Mesenchymal stem cell (in vitro differentiated cells and primary cell): ENCODE measurements at places on chromosomes 6 and 20.

- H3K36me3 ChIP-seq = no peaks in the 10 kb centered on the region
- peaks cover 4% of the 10 kb centered on the region for H3K4me1 ChIP-seq
- no peak overlapping the region for H3K4me3 ChIP-seq
- peak overlapping the region; percentile 97 for H3K27ac ChIP-seq
- H3K27me3 ChIP-seq = no peaks in the 10 kb centered on the region
These were observed 310.7 kb downstream of the EYA4 start for GRCh38 chr6:133551847-133552341.

GRCh38 chr20:14264869-14265268 lies 72.5 kb downstream of the FLRT3 start:
- no peak overlapping the region for H3K4me3 ChIP-seq
- H3K36me3 ChIP-seq = no peaks in the 10 kb centered on the region
- H3K27me3 ChIP-seq = no peaks in the 10 kb centered on the region
- no peaks in the 10 kb centered on the region for H3K4me1 ChIP-seq
- peak; percentile 6 for DNase-seq

GRCh38 chr6:33820243-33820642 lies 16.4 kb upstream of the MLN start:
- no peaks in the 10 kb centered on the region for H3K4me1 ChIP-seq
- DNase-seq = no peak
- no peak overlapping the region for H3K4me3 ChIP-seq
- no peak overlapping the region for H3K27ac ChIP-seq
- peaks cover 38% of the 10 kb centered on the region for H3K27me3 ChIP-seq

DNA sequence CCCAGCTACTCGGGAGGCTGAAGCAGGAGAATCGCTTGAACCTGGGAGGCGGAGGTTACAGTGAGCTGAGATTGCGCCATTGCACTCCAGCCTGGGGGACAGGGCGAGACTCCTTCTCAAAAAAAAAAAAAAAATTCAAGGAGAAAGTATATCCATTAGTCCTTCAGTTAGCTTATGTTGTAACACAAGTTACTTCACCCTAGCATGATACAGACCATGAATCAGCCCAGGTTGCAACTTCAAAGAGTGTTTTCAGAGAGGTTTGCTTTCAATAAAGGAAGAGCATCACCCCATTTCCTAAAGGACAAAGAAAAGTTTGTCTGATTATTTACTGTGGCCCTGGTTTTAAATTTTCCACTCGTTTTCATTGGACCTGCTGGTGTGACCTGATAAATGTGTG lies 73.0 kb downstream of the SERAC1 start:
- H3K36me3 ChIP-seq = peaks cover 95% of the 10 kb centered on the region
- no peak overlapping the region for H3K27ac ChIP-seq
- no peaks in the 10 kb centered on the region for H3K27me3 ChIP-seq
- no peak overlapping the region for H3K4me3 ChIP-seq
- no peak for DNase-seq
- peaks cover 3% of the 10 kb centered on the region for H3K4me1 ChIP-seq

DNA sequence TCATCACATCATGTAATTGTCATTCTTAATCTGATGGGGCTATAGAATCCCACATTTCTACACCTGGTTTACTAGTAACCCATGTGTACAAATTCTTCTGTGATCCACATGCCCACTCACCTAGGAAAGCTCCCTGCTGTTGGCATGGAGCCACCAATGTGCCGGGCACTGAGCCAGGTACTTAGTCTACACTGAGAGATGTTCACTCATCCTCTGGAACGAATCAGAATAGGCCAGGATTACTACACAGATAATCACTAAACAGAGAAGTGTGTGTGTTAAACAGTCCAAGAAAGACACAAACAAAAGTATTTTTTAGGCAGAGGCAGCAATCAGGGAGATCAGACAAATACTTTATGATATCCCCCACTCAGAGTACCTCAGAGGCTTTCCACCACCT lies 193.2 kb upstream of the VGLL2 start:
- H3K4me3 ChIP-seq = no peak overlapping the region
- H3K36me3 ChIP-seq = no peaks in the 10 kb centered on the region
- H3K27me3 ChIP-seq = no peaks in the 10 kb centered on the region
- no peak for DNase-seq
- H3K4me1 ChIP-seq = no peaks in the 10 kb centered on the region

DNA sequence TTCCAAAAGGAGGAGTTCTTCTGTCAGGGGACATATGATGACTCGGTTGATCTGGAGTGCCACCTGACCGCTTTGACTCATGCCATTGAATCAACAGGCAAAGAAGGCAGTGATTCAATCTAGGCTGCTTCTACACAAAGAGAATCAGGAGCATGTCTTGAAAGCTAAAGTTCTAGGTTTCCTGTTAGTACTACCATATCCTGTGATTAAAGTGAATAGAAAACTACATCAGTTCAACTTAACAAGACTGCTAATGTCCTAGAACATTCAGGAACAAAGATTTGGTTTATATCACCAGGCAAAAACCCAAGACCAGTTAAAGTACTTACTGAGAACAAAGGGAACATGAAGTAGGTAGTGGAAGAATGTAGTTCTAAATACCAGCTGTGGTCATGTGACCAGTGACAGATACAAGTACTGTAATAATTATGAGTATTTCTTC lies 216.8 kb upstream of the SGK1 start:
- no peaks in the 10 kb centered on the region for H3K27me3 ChIP-seq
- no peak overlapping the region for H3K4me3 ChIP-seq
- peaks cover 5% of the 10 kb centered on the region for H3K4me1 ChIP-seq
- no peak for DNase-seq

DNA sequence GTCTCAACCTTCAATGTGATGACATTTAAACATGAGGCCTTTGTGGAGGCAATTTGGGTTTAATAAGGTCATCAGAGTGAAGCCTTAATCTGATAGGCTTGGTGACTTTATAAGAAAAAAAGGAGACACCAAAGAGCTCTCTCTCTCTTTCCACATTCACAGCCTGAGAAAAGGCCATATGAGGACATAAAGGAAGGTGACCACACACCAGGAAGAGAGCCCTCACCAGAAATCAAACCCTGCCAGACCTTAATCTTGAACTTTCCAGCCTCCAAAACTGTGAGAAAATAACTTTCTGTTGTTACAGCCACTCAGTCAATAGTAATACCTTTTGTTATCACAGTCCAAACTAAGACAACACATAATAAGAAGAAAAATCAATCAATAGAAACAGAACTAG lies 47.7 kb downstream of the COL12A1 start:
- no peaks in the 10 kb centered on the region for H3K27me3 ChIP-seq
- H3K27ac ChIP-seq = no peak overlapping the region
- peak; percentile 40 for DNase-seq
- peaks cover 2% of the 10 kb centered on the region for H3K4me1 ChIP-seq
- H3K36me3 ChIP-seq = peaks cover 5% of the 10 kb centered on the region

DNA sequence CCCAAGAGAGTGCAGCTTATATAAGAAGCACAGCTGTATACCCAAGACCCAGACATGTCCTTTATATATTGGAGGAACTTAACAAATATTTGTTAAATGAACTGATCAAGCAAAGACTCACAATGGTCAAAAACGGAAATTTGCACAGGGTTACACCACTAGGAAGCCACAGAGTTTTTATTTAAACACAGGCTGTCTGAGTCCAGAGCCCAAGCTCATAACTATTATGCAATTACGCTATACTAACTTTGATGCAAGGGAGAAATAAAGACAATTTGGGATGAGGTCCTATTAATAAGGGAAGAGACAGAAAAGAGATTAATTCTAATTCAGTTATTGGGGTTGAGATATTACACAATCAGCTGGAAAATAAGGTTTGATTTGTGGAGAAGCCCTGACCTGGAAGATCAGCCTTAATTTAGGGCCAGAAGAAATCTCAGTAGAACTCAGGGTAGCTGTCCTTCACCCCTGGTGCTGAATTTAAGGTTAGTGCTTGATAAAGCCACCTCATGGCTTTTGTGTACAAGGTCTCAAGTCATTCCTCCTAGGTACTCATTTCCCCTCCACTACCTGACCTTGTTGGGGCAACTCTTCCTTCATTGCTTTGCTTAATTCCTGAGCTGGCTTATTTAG lies 10.5 kb upstream of the ZNF334 start:
- no peak overlapping the region for H3K4me3 ChIP-seq
- H3K27ac ChIP-seq = no peak overlapping the region
- no peaks in the 10 kb centered on the region for H3K4me1 ChIP-seq

DNA sequence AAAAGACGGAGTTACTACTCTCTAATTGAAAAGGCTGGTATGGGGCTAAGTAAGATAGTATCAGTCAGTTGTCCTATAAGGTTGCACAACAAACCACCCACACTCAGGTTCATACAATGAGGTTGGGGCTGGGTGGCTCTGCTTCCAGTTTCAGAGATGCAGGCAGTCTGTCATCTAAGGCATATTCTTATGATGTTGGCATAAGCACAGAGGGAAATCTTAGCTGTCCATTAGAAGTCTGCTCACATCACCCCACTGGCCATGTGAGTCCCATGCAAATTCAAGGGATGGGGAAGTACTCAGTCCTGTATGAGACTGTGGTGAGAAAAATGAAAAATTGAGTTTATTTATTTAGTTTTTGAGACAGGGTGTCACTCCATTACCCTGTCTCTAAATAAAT lies 118.6 kb downstream of the LAMP5 start:
- H3K27ac ChIP-seq = no peak overlapping the region
- H3K27me3 ChIP-seq = peaks cover 17% of the 10 kb centered on the region
- DNase-seq = no peak
- H3K36me3 ChIP-seq = no peaks in the 10 kb centered on the region
- H3K4me1 ChIP-seq = no peaks in the 10 kb centered on the region

GRCh38 chr20:58996226-58996611 lies 10.8 kb downstream of the CTSZ start:
- DNase-seq = no peak
- H3K4me3 ChIP-seq = no peak overlapping the region
- peaks cover 89% of the 10 kb centered on the region for H3K36me3 ChIP-seq
- H3K27ac ChIP-seq = peak overlapping the region; percentile 26

- H3K4me3 ChIP-seq = no peak overlapping the region
- no peaks in the 10 kb centered on the region for H3K27me3 ChIP-seq
- no peak overlapping the region for H3K27ac ChIP-seq
- no peak for DNase-seq
- H3K36me3 ChIP-seq = no peaks in the 10 kb centered on the region
These were observed 726.7 kb upstream of the ADGRB3 start for GRCh38 chr6:67908379-67908778.

GRCh38 chr6:101663100-101663499 lies 269.6 kb downstream of the GRIK2 start:
- H3K4me3 ChIP-seq = no peak overlapping the region
- H3K36me3 ChIP-seq = no peaks in the 10 kb centered on the region
- no peaks in the 10 kb centered on the region for H3K27me3 ChIP-seq
- no peaks in the 10 kb centered on the region for H3K4me1 ChIP-seq

DNA sequence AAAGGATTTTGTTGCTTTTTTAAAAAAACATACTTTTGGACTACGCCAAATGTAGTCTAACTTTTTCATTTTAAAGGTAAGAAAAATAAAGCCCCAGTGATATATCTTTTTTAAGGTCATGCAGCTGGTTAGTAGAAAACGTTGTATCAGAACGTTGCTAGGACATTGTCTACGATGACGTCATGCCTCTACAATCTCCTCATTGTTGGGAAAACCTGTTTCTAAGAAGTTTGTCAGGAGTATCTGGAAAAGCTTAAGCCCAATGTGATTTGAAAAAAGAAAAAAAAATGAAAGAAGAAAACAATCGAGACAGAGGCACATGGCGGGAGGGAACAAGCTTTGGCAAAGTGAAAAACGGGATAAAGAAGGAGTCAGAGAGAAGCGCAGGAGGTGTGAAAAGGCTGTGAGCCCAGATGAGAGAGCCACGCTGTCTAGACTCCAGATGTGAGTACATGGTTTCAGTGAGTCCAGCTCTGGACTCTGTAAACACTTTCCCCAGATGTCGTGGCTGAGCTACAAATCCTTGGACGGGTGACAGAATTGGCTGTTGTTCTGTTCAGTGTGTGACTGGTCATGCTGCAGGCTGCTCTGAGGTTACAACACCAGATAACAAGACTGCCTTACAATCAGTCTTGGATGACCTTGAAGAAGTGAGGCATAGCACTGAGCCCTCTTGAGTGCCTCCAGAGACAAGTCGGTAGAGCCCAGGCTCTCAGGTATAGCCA lies 656.7 kb upstream of the ID4 start:
- H3K27me3 ChIP-seq = no peaks in the 10 kb centered on the region
- no peak overlapping the region for H3K27ac ChIP-seq
- H3K4me3 ChIP-seq = no peak overlapping the region
- no peaks in the 10 kb centered on the region for H3K36me3 ChIP-seq
- no peak for DNase-seq

GRCh38 chr20:3777716-3778629 lies 3.3 kb downstream of the SPEF1 start:
- peaks cover 20% of the 10 kb centered on the region for H3K4me1 ChIP-seq
- H3K27ac ChIP-seq = no peak overlapping the region
- no peaks in the 10 kb centered on the region for H3K36me3 ChIP-seq
- no peaks in the 10 kb centered on the region for H3K27me3 ChIP-seq
- H3K4me3 ChIP-seq = peak overlapping the region; percentile 53

DNA sequence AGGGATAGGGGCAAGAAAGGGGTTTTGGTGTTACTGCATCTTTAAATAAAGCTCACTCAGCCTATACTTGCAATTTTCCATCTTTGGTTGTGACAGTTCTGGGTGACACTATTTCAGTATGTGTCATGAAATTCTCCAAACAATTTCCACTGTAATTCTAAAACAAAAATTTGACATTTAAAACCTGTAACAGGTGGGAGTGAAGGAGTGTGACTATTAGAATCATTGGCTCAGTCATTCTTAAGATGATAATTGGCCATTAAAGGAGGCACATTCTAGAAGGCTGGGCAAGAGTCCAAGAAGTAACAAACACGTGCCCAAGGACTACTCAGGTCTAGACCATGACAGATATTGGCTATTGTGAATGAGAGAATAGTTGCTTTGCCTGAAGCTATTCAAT lies 153.3 kb upstream of the ARG1 start:
- no peaks in the 10 kb centered on the region for H3K4me1 ChIP-seq
- no peak overlapping the region for H3K27ac ChIP-seq
- no peaks in the 10 kb centered on the region for H3K36me3 ChIP-seq
- DNase-seq = no peak
- no peaks in the 10 kb centered on the region for H3K27me3 ChIP-seq

DNA sequence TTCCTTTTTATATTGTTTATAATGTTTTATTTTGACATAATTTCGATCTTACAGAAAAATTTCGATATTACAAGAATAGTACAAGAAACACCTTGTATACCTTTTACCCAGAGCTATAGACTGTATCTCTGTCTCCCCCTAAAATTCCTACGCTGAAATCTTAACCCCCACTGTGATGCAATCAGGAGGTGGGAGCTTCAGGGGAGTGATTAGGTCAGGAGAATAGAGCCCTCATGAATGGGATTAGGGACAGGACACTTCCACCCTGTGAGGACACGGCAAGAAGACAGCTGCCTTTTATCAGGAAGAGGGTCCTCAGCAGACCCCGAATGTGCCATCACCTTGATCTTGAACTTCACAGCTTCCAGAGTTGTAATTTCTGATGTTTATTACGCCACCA lies 148.7 kb upstream of the C6orf118 start:
- H3K27ac ChIP-seq = no peak overlapping the region
- no peaks in the 10 kb centered on the region for H3K27me3 ChIP-seq
- no peak for DNase-seq
- peaks cover 6% of the 10 kb centered on the region for H3K36me3 ChIP-seq
- no peak overlapping the region for H3K4me3 ChIP-seq

- H3K36me3 ChIP-seq = peaks cover 21% of the 10 kb centered on the region
- peak within 1 kb of the TSS; percentile 98 for H3K27ac ChIP-seq
- H3K4me3 ChIP-seq = peak within 1 kb of the TSS; percentile 86
- no peaks in the 10 kb centered on the region for H3K27me3 ChIP-seq
These were observed at the start of gene HIVEP1 for GRCh38 chr6:12012038-12012557. HIVEP1 (plus strand) TSS chr6:12012312; CDS start chr6:12015629, 3,317 bp downstream.
